T-helper 9 cell (primary cell): ENCODE measurements at places on chromosomes 3 and 15.

DNA sequence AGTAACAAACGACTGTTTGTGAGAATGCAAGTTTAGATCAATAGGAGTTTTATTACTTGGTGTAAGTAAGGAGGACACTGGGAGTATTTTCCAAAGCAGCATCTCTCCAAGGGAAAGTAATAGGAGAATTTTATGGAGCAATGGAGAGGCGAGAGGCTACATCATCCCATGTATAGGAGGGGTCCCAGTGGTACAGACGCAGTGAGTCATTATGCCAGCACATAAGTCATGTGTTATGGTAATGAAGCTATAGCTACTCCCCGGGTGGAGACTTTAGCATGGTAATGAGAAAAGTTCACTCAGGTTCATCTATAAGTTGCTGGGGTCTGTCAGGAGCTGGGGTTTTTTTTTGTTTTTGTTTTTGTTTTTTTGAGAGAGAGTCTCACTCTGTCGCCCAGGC lies 29.5 kb upstream of the ZNF445 start:
- DNase-seq = no peak

DNA sequence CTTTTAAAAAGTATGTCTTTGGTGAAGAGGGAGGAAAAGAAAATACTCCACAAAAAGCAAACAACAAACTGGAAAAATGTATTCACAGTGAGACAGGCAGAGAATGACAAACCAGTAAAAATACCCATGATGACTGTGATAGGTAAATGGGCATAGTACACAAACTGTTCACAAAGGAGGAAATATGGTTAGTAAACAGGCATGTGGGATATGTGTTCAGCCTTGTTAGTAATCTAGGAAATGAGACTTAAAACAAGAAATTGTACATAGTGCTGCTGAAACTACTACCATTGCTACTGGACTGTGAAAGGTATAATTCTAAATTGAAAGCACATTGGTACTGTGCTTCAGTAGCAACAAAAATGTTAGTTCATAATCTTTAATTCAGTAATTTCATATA lies 50.1 kb downstream of the UBE2E2 start:
- DNase-seq = no peak

DNA sequence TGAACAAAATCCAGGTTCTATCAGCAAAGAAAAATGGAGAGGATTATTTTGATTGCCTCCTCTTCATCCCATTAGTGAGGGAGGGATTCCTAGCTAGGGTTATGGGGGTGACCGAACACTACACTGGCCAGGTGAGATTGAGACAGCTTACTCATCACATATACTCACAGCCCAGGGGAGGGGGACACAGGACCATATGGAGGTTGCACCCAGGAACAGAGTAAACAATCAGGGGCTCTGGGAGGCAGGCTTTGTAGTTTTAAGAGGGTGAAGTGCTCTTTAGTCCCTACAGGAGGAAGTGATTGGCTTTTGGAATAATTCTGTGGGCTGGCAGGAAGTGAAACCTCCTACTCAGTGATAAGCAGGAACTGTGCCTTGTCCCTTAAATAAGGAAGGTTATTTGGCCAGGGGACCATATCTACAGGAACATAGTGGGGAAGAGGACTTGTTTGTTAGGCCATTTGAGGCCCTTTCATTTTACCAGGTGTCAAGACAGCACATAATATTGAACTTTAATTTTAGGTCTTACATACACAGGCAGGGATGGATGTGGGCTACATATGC lies 17.5 kb upstream of the KCTD6 start:
- no peak for DNase-seq

GRCh38 chr15:89857673-89858072 lies 36.1 kb downstream of the AP3S2 start:
- DNase-seq = no peak

DNA sequence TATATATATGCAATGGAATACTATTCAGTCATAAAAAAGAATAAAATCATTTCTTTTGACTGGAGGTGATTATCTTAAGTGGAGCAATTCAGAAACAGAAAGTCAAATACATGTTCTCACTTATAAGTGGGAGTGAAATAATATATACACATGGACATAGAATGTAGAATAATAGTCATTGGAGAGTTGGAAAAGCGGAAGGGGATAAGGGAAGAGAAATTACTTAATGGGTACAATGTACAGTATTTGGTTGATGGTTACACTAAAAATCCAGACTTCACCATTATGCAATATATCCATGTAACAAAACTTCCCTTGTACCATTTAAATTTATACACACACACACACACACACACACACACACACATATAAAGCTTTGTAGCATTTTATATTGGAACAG lies 84.3 kb downstream of the RAP2B start:
- DNase-seq = no peak

DNA sequence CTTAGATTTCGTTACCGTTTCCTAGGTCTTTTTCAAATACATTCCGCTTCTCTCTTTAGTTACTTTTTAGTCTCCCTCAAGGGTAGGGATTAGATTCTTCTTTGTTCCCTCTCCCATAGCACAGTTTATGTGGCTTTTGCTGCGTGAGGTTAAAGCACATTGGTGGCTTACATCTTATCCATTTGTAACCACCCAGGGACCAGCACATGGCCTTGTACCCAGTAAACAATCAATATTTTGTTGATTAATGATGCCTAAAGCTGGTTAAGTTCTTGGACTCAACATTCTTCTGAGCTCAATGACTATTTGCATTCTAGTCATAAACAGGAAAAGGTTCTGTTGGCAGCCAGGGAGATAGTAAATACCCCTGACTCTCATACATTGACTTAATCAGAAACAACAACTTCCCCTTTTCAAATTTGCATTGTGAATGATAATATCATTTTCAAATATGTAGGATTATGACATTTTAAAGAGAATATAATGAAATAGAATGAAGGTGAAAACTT lies 60.2 kb downstream of the CACNA1D start:
- no peak for DNase-seq

DNA sequence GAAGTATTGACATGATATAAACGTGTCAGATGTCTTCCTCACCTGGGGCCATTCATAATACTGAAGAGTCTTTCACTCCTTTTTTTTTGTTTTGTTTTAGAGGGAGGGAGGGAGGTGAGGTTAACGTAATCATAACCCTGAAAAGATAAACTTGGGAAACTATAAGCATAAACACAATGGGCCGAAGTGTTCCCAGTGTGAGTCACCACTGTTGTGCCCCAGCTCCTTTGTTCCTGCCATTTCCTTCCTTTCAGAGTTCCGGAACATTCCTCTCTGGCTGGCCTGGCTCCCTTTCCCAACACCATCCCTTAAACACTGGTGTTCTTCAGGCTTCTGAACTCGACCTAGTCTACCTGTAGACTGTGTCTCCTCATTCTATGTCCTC lies 18.6 kb downstream of the PLD1 start:
- no peak for DNase-seq

- no peak for DNase-seq
These were observed 38.2 kb upstream of the ACP3 start for GRCh38 chr3:132279030-132279429.

DNA sequence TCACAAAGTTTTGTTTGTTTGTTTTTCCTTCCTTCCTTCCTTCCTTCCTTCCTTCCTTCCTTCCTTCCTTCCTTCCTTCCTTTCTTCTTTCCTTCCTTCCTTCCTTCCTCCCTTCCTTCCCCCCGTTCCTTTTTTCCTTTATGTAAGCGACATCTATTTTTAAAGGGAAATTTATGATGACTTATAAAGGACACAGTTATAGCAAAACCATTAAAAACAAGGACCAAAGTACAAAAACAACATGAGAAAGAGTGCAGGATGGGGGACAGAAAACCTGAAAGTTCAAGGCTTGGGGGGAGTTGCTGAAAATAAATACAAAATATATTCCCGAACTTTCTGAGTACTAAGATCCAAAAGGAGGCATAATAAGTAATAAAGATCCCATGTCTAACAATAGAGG lies 1.8 kb downstream of the ADGRG7 start:
- no peak for DNase-seq

- DNase-seq = no peak
These were observed 240.3 kb downstream of the FGF12 start for GRCh38 chr3:192487033-192487432.

GRCh38 chr3:44954304-44954703 lies 21.7 kb downstream of the ZDHHC3 start:
- DNase-seq = no peak

DNA sequence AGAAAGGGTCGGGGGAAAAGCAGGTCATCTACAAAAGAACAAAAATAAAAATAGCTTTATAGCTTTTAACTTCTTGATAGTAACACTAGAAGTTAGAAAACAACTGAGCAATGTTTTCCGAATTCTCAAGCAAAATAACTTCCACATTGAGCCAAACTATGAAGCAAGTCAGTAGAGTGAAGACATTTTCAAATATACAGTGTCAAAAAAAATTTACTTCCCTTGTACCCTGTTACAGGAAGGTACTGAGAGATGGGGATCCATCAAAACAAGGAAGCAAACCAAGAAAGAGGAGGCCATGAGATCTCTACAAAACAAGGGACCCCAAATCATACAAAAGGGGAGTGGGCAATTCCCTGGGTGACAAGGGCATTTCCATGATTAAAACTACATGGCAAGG lies 26.6 kb upstream of the STIMATE start:
- no peak for DNase-seq

DNA sequence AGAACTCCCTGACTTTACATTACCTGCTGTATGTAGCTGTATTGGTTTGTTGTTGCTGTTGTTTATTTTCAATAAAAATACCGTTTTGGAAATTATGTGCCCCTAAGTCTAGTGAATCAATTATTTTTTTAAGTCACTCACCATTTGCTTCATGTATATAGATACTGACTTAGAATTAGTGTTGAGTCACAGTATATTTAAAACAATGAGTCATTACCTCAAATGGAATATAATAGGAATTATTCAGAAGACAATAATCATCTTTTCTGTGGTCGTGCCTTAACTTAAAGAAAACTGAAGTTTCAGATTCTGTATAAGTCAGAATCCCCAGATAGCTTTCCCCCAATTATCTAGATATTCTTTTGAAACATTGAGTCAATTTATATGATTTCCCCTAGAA lies 21.0 kb upstream of the ALDH1A2 start:
- DNase-seq = no peak

DNA sequence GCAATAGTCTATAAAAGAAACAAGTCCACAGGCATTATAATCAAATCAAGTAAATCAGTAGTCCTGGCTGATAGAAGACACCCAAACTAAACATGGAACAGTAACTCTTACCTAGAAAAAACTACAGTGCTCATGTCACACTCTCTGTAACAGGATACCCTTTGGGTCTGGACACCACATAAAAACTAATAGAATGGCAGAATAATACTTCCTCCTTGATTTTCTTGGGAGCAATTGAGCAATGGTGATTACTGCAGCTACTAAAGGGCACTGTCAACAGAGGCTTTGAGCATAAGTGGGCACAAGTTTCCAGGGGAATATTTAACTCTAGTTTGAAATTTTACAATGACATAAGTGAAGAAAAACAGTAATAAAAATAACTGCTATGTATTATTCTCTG lies 59.5 kb downstream of the GLB1 start:
- no peak for DNase-seq

- no peak for DNase-seq
These were observed 222.1 kb upstream of the CHRM5 start for GRCh38 chr15:33746203-33746602.

GRCh38 chr3:169213956-169214355 lies 449.6 kb downstream of the MECOM start:
- no peak for DNase-seq

DNA sequence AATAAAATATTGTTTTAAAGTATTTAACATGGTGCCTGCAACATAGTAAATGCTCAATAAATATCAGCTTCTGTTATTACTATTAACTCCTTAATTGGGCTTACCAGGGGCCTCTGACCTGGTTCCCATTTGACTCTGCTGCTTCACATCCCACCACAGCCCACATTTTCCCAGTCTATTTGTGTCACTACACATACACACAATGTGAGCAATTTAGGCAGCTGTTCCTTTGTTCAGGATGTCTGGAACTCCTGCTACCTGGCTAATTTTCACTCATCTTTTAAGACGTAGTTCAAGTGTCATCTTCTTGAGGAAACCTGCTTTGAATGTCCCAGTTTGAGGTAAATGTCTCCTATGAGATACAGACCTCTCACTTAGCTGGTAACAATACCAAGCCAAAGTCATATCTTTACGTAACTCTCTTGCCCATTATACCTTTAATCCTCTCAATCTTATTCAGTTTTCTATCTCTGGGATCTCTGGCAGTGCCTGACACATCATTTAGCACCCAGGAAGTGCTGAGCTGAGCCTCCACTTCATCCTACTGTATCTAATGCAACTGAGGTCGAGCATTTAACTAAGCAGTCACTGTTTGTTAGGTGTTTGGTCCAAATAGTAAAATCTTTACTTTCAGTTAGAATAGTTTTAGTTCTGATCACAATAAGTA lies 4.4 kb downstream of the TGFBR2 start:
- DNase-seq = no peak
